ENCODE measurements at places on chromosomes 3 and 15.

- no peak for DNase-seq
These were observed 52.5 kb downstream of the PIAS1 start for GRCh38 chr15:68106656-68107055.

DNA sequence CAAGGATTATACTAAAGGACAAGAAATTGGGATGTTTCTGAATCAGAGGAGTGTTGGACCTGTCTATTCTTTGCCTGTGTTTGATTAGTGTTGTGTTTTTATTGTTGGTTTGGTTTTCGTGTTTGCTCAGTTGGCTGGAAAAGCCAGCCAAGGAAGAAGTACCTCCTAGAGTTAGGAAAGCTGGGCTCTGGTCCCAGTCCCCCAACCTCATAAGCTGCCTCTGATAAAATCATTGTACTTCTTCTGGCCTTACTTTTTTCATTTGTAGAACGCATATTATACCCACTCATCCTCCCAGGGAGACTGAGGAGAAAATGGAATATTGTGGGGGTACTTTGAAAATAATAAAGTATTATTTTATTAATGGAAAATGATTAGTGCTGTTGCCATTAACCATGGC is 177.4 kb upstream of the TRIM42 start:
- DNase-seq = no peak

- no peak for DNase-seq
These were observed 139.8 kb downstream of the RAB11A start for GRCh38 chr15:66008940-66009562.

DNA sequence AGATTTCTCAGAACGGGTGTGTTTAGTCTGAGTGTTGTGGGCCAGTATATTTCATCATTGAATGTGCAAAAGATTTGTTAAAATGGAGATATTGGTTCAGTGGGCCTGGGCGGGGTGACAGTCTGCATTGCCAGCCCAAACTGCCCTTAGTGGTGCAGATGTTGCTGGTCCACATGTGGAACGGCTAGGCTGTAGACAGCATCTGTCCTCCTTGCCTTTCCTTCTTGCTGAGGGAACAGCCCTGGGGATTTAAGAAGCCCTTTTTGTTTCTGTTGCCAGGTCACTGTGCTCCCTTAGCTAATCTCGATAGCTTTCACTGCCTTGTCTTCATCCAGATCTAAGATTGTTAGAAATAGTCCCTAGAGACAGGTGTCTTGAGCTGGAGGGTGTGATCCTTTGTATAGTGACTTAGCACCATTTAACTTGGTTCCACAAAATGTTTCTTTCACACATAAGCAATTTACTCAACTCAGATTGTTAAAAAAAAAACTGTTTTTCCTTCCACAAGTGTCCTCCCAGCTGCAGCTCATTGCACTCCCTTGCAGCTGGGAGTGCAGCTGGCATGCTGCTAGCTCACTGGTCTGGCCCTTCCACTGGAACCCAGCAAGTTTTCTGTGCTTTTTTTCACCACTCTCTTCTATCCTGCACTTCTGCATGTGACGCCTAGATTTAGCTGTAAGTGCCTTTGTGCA is 37.5 kb downstream of the GAP43 start:
- no peak for DNase-seq

GRCh38 chr3:194447161-194447560 is 39.6 kb downstream of the ATP13A3 start:
- DNase-seq = no peak

DNA sequence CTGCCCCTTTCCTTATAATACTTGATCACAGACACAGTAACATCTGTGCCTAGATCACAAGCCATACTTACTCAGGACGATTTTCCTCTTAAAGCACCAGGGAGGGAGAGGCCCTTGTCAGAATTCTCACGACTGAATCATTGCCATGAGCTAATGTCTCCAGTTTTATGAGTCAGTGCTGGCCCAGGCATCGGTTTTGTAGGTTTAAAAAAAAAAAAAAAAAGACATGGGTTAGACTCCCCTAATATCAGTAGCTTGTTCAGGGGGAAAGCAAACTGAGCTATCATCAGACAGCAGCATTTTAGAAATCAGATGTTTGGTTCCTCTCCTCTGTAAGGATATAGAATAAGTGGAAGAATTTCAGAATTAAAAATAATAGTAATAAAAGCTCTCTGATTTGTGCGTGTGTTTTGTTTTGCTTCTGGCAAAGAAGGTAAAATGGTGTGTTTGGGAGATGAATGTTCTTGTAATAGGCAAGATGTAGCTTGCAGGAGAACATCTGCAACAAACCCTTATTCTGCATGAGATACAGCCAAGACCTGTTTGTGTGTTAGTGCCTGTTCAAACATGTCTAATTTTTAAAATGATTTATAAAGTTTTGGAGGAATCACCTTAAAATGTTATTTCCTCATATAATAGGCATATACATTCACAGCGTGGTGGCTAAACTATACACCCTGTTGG is 193.6 kb downstream of the TP63 start:
- DNase-seq = no peak

DNA sequence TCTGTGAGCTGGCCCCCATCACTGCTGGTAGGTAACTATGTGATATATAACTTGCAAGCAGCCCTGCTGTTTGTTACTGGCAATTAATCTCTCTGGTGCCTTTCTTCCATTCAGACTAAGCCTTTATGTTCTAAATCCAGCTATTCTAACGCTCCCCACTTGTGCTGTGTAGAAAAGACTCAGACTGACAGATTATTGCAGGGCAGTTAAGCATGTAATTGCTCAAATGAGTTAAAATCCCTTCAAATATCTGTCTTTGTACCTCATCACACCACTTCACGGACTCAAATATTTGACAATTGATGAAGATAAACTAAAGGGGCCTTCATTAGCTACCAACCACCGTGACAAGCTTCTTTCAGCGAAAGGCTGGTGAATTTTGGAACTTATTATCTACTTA is 416.2 kb downstream of the NR2F2 start:
- DNase-seq = no peak

DNA sequence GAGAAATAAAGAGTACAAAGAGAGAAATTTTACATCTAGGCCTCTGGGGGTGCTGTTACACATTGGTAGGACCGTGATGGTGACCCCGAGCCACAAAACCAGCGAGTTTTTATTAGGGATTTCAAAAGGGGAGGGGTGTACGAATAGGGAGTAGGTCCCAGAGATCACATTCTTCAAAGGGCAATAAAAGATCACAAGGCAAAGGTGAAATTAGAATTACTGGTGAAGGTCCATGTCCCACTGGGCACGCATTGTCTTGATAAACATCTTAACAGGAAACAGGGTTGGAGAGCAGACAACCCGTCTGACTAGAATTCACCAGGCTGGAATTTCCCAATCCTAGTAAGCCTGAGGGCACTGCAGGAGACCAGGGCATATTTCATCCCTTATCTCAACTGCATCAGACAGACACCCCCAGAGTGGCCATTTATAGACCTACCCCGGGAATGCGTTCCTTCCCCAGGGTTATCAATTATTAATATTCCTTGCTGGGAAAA is 4.3 kb downstream of the IRAK2 start:
- DNase-seq = no peak

GRCh38 chr3:129305592-129306091 is 27.0 kb downstream of the HMCES start:
- DNase-seq = peak; percentile 85

GRCh38 chr3:40143283-40144090 is 166.0 kb upstream of the EIF1B start:
- no peak for DNase-seq

GRCh38 chr3:61008153-61008997 is 242.9 kb downstream of the FHIT start:
- DNase-seq = no peak

DNA sequence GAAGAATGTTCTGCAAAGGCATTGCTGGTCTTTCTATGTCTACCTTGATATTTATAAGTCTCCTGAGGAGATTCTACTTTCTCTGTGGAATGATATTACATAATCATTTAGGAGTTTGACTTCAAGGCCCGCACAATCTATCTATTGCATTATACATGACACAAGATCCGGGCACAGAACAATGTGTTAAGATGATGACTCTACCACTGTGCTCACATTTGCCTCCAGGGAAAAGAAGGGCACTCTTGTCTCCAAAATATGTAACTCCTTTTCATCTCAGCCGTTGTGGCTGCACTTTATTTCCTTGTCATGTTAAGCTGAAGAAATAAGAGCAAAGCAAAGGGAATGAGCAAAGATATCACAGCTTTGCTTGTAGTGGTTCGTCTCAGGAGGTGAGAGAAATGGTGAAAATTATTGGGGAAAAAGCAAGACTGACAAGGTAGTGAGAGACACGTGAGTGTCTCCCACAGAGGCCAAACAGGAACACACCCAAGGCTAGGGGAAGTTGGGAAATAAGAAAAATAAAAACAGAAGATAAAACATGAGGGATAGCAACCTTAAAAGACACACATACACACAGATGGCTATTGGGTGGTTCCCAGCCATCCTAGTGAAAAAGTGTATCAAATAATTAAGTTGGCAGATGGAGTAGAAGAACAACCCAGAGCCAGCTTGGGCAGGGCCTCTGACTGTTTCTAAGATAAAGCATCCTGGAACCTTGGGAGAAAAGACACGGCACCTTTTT is 184.3 kb downstream of the P3H2 start:
- DNase-seq = no peak

GRCh38 chr15:45550436-45550835 is 27.9 kb upstream of the SLC30A4 start:
- DNase-seq = no peak

GRCh38 chr3:38738630-38739395 is 77.2 kb downstream of the SCN10A start:
- DNase-seq = no peak

GRCh38 chr3:17014709-17015108 is 130.0 kb downstream of the PLCL2 start:
- DNase-seq = no peak

DNA sequence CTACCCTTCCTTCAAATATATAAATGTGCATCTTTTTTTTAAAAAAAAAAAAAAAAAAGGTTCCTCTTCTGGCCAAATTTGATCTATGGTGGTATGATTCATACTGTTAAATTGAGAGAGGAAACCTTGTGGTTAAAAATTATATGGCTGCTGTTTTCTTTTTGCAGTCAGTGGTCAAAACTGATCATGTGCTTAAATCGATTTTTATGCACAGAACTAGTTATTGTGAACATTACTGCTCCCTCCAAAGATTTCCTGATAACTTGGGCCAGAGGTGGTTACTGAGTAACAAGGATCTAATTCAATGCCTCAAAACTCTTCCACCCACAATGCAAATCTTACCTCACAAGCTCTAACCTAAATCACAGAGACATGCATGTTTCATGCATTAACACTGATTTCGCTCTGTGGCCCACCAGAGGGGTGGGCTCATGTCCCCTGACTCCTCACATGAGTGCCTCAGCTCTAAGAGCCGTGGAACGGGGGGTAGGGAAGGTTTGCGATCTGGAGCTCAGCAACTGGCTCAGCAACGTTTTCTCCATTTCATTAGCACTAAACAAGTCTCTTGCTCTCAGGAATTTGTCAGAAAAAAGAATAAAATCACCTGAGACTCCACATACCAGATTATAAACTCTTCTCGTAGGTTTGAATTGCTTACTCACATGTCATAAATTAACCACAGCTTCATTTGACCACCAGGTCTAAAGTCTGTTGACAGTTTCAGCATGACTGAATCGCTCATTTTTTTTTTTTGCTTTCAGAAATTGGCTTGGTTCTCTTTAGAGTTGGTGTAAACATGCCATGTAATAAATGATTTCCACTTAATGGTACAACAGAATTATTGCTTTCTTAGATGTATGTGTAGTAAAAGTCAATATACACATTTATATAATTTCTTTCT is 280.4 kb downstream of the CD47 start:
- DNase-seq = no peak

GRCh38 chr3:103919327-103919726 is 1447.4 kb upstream of the ALCAM start:
- no peak for DNase-seq

- no peak for DNase-seq
These were observed 203.9 kb downstream of the NEK10 start for GRCh38 chr3:27165321-27165721.

DNA sequence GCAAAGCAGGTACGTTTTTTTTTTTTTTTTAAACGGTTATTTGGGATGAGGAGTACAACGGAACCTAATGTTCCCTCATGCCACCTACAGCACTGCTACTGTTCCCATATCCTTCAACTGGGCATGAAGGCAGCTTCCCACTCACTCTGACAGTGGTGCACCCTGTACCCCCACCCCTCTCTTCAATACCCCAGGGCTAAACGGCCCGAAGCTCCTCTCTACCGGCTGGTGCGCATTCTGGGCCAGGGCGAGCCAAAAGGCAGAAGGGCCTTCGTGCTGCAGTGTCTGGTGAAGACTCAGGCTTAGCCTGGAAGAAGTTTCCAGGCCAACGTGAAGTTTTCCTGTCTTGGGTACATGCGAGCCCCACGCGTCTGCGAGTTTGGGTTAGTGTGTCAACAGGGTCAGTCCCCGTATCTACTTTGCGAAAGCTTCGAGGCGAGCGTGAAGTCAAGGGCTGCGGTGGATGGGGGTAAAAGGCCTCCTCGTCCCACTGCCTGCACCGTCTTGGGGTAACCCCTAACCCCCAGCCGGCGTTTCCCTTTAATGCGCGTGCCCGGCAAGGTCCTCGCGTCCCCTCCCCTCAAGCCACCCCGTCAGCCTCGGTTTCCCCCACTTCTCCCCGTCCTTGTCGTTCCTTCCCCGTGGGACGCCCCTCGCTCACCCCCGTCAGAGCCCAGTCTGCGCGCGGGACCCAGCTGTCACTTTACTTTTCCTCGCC is 765 bp upstream of the UBE2E2 start:
- DNase-seq = peak; percentile 5

- no peak for DNase-seq
These were observed 36.8 kb downstream of the PGPEP1L start for GRCh38 chr15:98970799-98971198.

DNA sequence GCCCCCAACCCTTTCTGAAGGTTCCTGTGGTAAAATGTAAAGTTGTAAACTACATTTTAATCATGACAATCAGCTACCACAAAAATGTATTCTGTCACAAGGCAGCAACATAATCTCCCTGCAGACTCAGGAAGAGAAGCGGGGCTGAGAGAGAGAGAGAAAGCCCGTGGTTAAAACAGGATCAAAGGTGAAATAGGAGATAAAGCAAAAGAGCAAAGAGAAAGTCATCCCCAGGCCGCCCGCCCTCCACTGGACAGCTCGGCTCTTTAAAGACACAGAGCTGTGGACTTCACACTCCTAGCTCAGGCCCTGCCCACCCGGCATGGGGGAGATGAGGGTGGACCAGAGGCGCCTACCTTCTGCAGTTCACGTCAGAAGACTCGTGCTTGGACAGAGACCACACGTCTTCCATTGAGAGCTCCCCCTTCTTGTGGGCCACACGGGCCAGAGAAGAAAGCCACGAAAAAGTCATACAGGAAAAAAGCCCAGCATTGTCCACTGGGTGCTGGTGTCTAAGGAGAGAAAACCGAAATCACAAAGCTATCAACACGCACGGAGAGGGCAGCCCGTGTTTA is 29.4 kb downstream of the ABCC5 start:
- DNase-seq = no peak

GRCh38 chr3:167669699-167670098 is 16.0 kb upstream of the WDR49 start:
- DNase-seq = no peak

All from thoracic aorta (tissue), 2 donors.